DMS53 (cell line): ENCODE measurements at places on chromosomes 6 and 20.

GRCh38 chr20:19692100-19692499 lies 66.0 kb upstream of the RIN2 start:
- no peak for DNase-seq

GRCh38 chr20:45857882-45858216 lies 435 bp downstream of the ZSWIM3 start:
- DNase-seq, result peak; percentile 81

DNA sequence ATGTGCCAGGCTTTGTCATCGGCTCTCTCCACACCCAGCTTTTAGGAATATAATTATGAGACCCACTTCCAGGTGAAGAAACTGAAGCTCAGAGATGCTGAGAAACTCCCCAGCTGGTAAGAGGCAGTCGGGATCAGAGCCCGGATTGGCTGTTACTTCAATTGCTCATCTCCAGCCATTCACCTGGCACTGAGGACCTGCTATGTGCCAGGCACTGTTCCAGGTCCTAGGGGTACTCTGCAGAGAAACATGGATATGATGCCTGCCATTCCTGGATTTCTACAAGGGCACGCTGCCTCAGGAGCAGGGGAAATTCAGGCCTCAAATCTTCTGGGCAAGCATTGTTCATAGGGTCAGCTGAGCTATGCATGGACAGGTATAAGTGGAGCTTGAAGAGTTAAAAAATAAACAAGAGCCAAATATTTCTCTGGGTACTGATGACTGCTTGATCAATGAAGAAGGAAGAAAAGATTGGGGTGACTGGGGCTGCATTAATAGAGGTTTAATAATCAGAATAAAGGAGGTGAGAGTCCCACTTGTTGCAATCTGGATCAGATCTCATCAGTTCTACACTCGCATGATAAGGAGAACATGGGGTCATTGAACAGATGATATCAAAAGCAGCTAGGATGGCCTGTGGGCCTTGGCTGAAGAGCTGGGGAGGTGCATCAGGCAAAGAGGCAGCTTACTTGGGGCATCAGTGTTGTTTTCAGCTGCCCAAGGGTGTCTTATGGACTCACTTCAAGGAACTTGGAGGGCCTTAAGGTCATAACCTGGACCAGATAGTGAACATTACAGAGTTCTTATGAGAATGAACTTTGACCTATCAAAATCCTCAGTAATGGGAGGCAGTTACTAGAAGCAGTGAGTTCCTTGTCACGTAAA lies 80.9 kb upstream of the TOX2 start:
- DNase-seq, result no peak

GRCh38 chr20:3990716-3991115 lies 24.6 kb downstream of the RNF24 start:
- no peak for DNase-seq

DNA sequence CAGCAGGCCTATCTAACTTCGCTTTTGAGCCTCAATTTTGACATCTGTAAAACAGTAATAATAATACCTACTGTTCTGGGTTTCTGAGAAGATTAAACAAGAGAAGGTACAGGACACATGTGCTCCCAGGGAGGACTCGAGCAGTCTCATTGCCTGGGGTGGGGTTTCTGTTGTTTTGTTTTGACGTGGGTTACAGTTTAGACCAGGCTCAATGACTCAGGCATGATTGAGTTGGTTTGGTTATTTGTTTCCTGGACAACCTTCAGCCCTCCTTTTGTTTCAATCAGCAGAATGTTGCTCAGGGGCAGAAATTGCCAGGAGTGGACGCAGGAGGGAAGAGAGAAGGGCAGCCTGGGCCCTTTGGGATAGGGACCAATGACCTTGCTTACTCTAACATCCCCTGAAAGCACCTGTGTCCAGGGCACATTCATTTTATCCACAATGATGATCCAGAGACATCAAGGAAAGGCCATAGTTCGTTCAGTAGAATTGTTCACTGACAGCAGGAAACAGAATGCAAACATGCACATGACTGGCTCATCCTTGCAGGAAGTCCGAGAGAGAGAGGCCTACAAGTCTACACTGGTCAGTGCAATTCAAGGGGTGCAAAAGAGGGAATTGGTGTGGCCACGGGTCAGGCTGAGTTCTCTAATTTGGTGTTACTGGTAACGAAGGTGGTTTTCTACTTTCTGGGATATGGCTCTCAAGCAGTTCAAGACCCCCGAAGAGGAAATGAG lies 74.5 kb upstream of the MRPS10 start:
- DNase-seq, result no peak

DNA sequence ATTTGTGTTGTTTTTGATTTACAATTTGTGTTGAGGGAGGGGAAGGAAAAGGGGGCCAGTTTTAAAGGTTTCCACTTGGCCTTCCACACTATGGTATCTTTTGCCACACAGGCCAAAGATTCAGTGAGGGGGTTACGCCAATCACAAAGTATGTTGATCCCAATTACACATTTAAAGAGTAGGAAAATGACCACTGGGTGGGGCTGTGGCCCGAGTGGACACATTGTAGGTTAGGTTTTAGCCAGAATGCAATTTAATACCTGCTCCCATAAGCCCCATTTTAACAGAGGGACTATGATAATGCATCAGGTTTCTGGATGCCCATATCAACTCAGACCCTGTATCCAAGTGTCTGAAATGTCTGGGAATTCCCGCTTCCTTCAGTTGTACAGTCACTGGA lies 15.6 kb downstream of the VGLL2 start:
- DNase-seq, result peak; percentile 25

DNA sequence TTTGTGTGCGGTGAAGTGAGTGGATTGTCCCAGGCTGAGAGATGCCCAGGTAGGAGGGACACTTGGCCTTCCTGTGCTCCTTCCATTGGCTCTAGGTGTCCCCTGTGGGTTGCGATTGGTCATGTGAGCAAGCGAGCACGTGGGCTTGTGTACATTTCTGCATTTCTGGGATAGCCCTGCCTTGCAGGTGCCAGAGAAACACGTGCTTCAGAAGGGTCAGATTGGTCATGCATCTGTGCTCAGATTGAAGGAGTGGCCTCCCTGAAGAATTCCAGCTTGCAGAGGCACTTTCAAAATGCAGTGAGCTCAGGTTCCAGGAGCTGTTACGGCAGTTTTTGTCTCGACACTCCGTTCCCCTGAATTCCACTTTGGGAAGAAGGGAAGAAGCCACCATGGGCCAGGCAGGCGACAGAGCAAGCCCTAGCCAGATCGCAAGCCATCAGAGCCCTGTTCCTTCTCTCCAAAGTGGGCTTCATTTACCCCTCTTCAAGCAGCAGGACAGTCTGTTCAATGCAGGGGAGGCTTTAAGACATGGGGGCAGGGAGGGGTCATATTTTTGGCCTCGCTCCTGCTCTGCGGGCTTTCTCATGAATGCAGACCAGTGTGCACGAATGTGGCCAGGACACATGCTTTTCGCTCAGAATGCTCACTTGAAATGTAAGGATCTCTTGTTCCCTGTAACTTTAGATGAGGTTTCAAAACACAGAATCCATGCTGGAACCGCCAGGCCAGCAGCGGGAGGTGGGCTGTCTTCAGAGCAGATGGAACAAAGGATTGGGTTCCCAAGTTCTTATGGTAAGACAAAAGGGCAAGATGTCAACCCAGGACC lies 78.6 kb upstream of the AKAP12 start:
- peak; percentile 84 for DNase-seq
